ENCODE measurements at places on chromosomes 3 and 15.

DNA sequence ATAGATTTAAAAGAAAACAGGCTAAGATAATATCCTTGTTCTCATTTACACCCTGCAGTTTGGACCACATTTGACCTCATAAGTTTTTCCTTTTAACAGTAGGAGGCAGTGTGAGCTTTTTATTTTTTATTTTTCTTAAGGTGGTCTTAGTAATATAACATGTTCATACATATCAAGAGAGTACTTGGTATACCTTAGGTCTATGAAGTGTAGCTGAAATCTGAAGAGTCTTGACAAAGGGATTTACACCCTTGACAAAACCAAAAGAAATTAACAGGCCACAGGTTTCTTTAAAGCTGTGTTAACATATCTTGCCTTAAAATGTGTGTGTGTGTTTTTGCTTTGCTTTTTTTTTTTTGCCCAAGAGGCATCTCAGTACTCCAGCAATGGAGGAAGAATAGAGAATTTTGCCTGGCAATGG, 3.2 kb downstream of the RAP2B start:
- no peak for DNase-seq

DNA sequence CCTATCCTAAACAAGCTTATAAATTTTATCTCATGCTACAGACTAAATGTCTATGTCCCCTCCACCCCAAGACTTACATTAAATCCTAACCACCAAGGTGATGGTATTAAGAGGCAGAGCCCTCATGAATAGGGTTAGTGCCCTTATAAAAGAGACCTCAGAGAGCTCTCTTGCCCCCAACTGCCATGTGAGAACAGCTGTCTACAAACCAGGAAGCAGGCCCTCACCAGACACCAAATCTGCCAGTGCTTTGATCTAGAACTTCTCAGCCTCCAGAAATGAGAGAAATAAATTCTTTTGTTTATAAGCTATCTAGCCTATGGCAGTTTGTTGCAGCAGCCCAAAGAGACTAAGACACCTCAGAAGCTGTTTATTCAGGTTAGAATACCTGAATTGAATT, 58.5 kb downstream of the TP53BP1 start:
- no peak for DNase-seq

GRCh38 chr15:90929246-90930019, 2.9 kb downstream of the HDDC3 start:
- DNase-seq = no peak

DNA sequence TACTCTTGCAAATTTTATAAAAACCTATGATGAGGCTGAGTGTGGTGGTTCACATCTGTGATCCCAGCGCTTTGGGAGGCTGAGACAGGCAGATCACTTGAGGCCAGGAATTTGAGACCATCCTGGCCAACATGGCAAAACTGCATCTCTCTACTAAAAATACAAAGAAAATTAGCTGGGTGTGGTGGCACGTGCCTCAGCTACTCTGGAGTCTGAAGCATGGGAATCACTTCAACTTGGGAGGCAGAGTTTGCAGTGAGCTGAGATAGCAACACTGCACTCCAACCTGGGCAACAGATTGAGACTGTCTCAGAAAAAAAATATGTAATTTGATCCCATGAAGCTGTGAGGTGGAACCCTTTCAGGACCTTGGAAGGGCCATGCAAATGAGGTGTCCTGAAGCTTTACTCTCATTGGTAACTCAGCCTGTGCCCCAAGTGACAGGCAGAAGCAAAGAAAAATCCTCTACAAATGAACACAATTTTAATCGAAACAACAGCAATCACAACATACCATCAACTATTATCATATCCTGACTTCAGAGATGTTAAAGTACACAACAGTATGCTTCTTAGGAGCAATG, 84.6 kb upstream of the CDV3 start:
- peak; percentile 34 for DNase-seq

DNA sequence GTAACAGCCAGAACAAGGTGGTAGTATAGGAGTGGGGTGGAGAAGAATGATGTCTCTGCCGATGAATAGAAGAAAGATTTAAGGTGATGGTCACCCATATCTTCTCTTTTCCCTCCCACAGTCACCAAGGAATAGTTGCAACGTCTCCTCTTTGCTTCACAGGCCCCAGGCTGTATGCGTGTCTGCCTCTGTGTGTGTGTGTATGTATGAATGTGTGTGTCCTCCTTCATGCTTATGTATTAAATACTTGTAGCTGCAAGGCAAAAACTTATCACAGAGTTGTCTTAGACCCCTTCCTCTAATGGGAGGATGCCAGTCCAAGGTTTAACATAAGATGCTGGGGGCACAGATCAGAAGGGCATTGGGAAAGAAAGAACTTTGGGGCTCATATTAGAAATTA, 19.1 kb upstream of the BNC1 start:
- DNase-seq = no peak

GRCh38 chr3:46466871-46467403, 2.2 kb upstream of the LTF start:
- no peak for DNase-seq

- peak; percentile 33 for DNase-seq
Measured at GRCh38 chr3:141279077-141279967, 47.7 kb downstream of the PXYLP1 start.

DNA sequence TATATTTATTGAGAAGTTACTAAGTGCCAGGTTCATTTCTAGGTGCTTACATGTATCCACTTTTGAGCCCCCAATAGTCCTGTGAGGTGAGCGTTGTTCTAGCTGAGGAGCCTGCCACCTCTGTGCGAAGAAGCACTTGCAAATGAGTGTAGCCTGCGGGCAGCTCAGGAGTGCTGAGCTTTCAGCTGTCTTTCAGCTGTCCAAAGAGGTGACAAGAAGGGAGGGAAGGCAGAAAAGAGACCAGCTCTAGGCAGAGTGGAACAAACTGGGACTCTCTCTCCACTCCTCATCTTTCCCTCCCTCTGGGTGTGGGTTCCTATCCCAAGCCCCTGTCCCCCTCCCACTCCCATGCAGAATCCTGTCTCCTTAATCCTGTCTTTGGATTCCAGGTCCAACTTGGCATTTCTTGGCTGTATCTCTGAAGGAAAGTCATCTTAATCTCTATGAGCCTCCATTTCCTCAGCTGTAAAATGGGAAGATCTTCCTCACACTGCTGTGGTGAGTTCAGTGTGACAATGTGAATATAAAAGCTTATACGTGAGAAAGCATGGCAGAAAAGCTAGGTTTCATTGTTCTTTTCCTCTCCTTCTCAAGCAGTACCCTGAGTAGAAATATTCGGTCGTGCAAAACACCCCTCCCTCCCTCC, 6.7 kb upstream of the SRP14 start:
- no peak for DNase-seq

DNA sequence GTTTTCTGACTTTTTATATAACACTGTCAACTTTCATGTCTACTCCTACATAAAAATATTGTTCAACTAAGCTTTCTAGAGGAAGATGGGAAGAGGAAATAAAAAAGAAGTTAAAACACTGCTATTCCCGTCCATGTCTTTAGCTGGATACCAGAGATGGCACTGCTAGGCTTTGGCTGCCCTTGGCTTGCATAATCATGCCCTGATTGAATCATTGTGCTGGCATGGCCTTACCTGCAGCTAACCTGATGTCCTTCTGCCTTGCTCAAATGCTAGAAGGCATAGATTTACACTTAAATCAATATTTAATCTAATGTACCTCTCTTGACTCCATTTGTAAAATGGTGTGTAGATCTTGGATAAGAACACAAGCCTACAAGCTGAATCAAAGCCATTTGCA, 539.7 kb upstream of the IL12A start:
- DNase-seq = no peak
